ENCODE measurements at places on chromosomes 6 and 20. TPM values are rescaled to one million over a fixed set of nuclear protein-coding genes. Genes with fewer than 3 reads are reported as not detected.

SNX5 gene
- 71.5 TPM for total RNA-seq

GRCh38 chr6:53691667-53692133 lies 26.1 kb upstream of the KLHL31 start:
- peaks cover 42% of the 10 kb centered on the region for H3K27me3 ChIP-seq
- DNase-seq, result no peak
- no peak overlapping the region for H3K4me3 ChIP-seq
- no peaks in the 10 kb centered on the region for H3K36me3 ChIP-seq
- no peaks in the 10 kb centered on the region for H3K4me1 ChIP-seq

VNN1 gene
- total RNA-seq, result 0.22 TPM

DNA sequence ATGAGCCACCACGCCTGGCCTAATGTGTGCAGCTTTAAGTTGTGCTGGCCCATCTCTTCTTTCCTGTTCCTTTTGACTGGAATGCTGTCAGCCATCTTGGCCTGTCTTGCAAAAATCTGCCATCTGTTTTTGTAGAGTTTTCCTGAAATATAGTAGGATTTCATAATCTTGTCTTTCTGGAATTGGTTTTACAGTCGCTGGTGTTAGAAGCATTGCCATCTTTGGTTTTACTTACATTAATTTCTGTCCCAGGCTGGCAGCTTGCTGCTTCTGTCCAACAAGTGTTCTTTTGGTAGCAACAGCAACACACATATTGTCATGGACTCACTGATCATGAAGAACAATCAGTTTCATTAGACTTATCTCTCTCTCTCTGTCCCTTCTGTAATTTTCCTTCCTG lies 29.1 kb upstream of the TULP1 start:
- no peak for DNase-seq
- H3K4me3 ChIP-seq, result no peak overlapping the region
- H3K4me1 ChIP-seq, result peaks cover 3% of the 10 kb centered on the region
- no peak overlapping the region for H3K27ac ChIP-seq
- H3K36me3 ChIP-seq, result no peaks in the 10 kb centered on the region

DNA sequence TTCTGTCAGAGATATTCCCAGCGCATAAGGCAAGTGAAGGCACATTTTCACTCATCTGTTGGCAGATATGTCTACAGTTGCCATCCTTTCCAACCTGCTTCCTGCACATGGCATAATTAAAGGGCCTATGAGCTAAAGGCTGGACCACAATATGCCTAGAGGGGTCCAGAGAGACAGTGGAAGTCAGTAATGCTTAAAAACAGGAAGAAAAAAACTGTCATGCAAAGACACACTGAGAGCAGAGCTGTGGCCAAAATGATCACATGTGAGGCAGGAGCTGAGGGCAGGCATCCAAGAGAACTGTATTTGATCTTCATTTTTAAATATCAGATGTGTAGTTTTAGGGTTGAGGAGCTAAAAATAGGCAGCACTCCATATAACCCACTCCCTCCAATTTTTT lies 125.0 kb upstream of the BACH2 start:
- H3K27me3 ChIP-seq, result no peaks in the 10 kb centered on the region
- H3K4me3 ChIP-seq, result no peak overlapping the region
- peaks cover 11% of the 10 kb centered on the region for H3K4me1 ChIP-seq
- no peaks in the 10 kb centered on the region for H3K36me3 ChIP-seq
- DNase-seq, result no peak
- no peak overlapping the region for H3K27ac ChIP-seq

- peaks cover 16% of the 10 kb centered on the region for H3K4me1 ChIP-seq
- no peaks in the 10 kb centered on the region for H3K27me3 ChIP-seq
- peaks cover 10% of the 10 kb centered on the region for H3K36me3 ChIP-seq
- no peak overlapping the region for H3K27ac ChIP-seq
Measured at GRCh38 chr6:167872538-167873210, 46.0 kb downstream of the AFDN start.

- no peak for DNase-seq
- no peaks in the 10 kb centered on the region for H3K27me3 ChIP-seq
- peak overlapping the region; percentile 66 for H3K4me3 ChIP-seq
- peaks cover 25% of the 10 kb centered on the region for H3K4me1 ChIP-seq
Measured at GRCh38 chr6:10534419-10534762, 13.2 kb downstream of the GCNT2 start.

DNA sequence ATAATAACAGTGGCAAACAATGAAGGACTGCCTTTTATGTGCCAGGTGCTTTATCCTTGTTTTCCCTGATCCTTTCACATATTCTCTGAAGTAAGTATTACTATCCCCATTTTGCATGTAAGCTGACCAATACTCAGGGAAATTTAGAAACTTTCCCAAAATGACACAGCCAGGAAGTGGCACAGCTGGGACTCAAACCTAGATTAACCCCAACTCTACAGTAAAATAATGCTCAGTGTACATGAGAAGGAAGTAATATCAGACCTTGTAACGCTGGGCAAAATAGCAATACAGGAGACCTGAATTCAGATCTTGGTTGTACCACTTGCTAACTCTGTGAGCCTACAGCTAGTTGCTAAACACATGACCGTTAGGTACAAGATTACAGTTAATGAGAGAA lies 26.8 kb upstream of the NRSN1 start:
- DNase-seq, result no peak
- H3K27ac ChIP-seq, result no peak overlapping the region
- peaks cover 13% of the 10 kb centered on the region for H3K27me3 ChIP-seq
- H3K4me3 ChIP-seq, result no peak overlapping the region

C6orf118 gene
- not detected for total RNA-seq

- no peak overlapping the region for H3K27ac ChIP-seq
- no peaks in the 10 kb centered on the region for H3K27me3 ChIP-seq
- DNase-seq, result no peak
- no peaks in the 10 kb centered on the region for H3K4me1 ChIP-seq
Measured at GRCh38 chr20:10893321-10893720, 219.5 kb upstream of the JAG1 start.

DNA sequence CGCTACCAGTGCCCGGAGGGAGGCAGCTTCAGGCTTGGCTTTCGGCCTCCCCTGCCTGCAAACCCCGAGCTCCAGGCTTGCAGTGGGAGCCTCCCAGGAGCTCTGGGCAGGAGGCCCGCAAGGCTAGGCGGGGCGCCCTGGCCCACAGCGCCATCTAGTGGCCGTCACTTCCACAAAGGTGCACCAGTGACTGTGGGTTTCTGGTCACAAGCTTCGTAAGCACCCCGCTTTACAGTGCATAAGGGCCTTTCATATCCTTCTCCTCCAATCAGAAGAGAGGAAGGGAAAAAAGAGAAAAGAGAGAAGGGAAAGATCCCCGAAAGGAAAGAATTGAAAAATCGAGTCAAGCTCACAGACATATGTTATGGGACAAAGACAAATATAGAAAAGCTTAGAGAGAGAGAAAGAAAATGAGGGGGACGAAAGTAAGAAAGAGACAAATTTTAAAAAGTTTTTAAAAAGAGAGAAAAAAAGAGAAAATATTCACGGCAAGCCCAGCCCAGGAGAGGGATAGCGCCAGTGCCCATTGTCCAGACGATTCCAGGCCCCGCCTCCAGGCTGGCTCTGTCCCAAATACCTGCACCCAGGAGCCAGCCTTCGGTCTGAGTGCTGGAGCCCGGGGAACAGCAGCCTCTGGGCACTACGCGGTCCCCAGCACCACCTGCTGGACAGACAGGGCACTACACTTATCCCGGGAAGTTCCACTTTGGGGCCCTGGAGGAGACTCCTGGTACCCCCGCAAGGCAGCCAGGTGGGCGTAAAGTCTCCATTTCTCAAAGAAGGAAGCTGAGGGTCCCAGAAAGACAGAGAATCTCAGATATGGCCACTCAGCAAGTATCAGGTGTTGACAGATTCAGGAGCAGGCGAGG lies 207.1 kb downstream of the PREX1 start:
- H3K36me3 ChIP-seq, result no peaks in the 10 kb centered on the region
- peak overlapping the region; percentile 84 for H3K4me3 ChIP-seq
- H3K4me1 ChIP-seq, result peaks cover 22% of the 10 kb centered on the region
- peak overlapping the region; percentile 94 for H3K27ac ChIP-seq
- DNase-seq, result peak; percentile 58

DNA sequence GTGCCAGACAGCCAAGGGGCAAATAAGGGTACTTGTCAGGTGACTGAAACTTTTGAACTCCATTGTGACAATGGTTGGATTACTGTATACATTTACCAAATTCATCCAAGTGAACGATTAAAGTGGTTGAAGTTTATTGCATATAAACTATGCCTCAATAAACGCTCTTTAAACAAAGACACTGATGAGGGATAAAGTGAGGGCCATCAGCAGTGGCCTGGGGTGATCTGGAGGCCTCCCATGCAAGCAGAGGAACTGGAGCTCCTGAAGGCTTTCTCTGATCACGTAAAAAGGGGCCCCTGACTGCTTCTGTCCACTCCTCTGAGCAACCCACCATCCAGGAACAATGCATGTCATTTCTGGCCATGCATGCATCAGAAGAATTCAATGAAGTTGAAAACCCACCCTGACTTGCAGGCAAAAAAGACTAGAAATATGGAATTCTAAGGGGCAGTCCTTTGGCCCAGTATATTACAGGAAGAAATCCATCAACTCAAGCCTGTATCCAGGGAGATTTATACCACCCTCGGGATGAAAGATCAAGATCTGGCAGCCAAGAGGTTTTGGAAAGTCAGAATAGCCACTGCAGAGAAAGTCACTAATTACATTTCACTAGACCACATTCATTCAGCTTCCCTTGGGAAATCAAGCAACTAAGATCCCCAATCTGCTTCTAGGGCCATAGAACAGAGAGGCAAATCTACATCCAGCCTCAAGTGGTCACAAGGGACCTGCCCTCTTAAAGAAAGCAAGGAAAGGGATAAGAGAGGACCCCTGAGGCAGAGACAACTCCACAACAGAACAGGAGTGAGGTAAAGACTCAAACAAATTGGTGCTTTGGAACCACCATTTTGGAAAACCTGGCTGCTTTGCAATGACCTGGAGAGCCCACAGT lies 31.7 kb upstream of the RAB22A start:
- H3K27me3 ChIP-seq, result no peaks in the 10 kb centered on the region
- no peak overlapping the region for H3K27ac ChIP-seq
- no peak overlapping the region for H3K4me3 ChIP-seq
- no peak for DNase-seq
- H3K4me1 ChIP-seq, result peaks cover 15% of the 10 kb centered on the region

GRCh38 chr20:63775096-63775978 lies 35.8 kb downstream of the SLC2A4RG start:
- no peaks in the 10 kb centered on the region for H3K36me3 ChIP-seq
- peak overlapping the region; percentile 56 for H3K4me3 ChIP-seq
- H3K27me3 ChIP-seq, result no peaks in the 10 kb centered on the region
- peaks cover 3% of the 10 kb centered on the region for H3K4me1 ChIP-seq
- no peak for DNase-seq
- no peak overlapping the region for H3K27ac ChIP-seq

GRCh38 chr6:25842526-25842925 lies 10.7 kb upstream of the SLC17A1 start:
- peaks cover 8% of the 10 kb centered on the region for H3K27me3 ChIP-seq
- no peak overlapping the region for H3K27ac ChIP-seq
- H3K4me3 ChIP-seq, result no peak overlapping the region
- H3K36me3 ChIP-seq, result no peaks in the 10 kb centered on the region
- DNase-seq, result no peak
- H3K4me1 ChIP-seq, result no peaks in the 10 kb centered on the region

DNA sequence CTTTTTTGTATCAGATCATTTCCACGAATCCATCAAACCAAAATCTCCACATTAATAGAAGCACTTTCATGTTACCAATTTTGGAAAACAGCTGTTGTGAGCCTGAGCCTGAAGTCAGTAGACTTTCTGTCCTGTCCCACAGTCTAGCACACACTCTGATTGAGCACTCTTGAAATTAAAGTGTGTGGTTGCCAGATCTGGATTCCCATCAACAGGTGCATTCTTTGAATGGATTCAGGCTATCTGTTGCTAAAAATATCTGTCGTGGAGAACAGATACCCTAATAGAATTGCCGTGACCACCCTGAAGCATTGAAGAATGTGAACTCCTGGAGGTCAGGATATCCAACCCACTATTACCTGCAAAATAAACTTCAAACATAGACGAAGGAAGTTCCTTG lies 73.3 kb downstream of the TFAP2A start:
- DNase-seq, result no peak
- H3K4me1 ChIP-seq, result no peaks in the 10 kb centered on the region
- no peak overlapping the region for H3K4me3 ChIP-seq
- peaks cover 10% of the 10 kb centered on the region for H3K27me3 ChIP-seq
- no peak overlapping the region for H3K27ac ChIP-seq
- H3K36me3 ChIP-seq, result no peaks in the 10 kb centered on the region

- H3K4me3 ChIP-seq, result no peak overlapping the region
- H3K27ac ChIP-seq, result no peak overlapping the region
- DNase-seq, result no peak
- no peaks in the 10 kb centered on the region for H3K4me1 ChIP-seq
- H3K36me3 ChIP-seq, result no peaks in the 10 kb centered on the region
Measured at GRCh38 chr6:106733386-106733785, 104.0 kb downstream of the QRSL1 start.

DNA sequence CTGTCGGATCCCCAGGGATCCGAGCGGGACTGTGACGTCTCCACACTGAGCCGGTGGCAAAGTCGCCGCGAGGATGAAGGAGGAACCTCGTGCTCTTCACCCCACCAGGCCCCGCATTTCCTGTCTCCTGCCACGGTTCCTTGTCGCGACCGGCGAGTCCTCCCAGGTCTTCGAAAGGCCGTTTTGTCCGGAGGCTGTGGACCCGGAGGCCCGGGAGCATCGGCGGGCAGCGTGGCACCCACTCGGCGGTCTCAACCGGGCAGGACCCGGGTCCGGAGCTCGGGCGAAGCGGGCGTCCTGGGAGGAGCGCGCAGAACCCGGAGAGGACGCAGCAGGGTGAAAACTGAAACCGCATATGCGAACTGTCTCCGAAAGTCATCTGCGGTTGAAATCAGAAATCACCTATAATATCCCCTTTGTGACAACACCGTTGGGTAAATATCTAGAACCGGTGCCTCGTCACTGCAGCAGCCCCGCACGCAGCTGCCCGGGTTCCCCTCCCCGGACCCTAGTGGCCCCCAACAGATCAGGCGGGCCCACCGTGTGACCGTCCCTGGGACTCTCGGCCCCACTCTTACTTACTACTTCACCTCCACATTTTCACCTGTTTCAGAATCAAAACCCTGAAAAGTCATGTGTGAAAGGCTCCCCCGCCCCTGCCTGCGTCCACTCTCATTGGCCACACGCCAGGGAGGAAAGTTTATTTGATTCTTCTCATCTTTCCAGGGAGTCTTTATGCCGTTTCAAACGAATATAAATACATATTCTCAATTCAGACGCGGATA lies 3.1 kb upstream of the ULBP2 start:
- peak; percentile 41 for DNase-seq
- H3K27ac ChIP-seq, result peak overlapping the region; percentile 99
- H3K4me1 ChIP-seq, result peaks cover 24% of the 10 kb centered on the region
- H3K4me3 ChIP-seq, result peak overlapping the region; percentile 86
- peaks cover 68% of the 10 kb centered on the region for H3K27me3 ChIP-seq
- peaks cover 2% of the 10 kb centered on the region for H3K36me3 ChIP-seq

LRRC1 gene
- total RNA-seq, result 2.5 TPM

DNA sequence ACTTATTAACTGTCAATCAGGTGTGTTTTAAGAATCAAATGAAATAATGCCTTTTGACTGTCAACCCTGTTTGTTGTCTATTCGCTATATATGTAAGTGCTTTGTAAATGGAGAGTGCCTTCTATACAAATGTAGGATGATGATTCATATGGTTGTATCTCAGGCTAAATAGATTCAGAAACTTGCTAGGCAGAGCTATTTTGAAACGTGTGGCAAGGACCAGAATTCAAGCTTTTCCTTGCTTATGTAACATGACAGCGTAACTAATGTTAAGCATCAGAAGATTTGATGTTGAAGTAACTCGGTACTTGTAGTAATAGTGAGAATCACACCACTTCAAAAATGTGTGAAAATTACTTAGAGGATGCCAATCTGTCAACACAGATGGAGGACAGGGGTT lies 3.4 kb downstream of the OGFRL1 start:
- no peak for DNase-seq
- no peak overlapping the region for H3K27ac ChIP-seq
- H3K36me3 ChIP-seq, result peaks cover 7% of the 10 kb centered on the region

PRKN gene
- total RNA-seq, result 8.3 TPM

Measured in T-helper 17 cell (primary cell).